8988T (cell line): ENCODE measurements at places on chromosomes 7 and 10.
A peak's percentile ranks its signal among the peaks of the same experiment; 100 is the strongest.

DNA sequence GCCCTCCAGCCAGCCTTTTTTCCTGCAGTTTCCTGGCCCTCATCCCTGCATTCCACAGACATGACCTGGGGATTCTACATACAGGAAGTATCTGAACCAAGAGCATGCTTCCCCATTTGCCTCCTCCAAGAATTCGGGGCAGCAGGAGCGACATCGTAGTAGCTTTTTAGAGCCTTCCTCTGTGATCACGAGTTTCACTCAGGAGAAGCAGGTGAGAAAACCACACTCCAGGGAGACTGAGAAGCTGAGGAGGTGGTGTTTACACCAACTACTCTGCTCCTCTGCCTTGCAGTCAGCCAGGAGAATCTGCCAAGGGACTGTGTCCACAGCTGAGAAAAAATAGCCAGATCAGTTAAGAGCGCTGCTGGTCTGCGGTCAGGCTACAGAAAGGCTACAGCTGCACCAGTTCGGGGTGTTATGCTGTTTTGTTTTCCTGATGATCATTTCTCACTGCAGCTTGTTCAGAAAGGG lies 54.1 kb downstream of the HSPA12A start:
- DNase-seq = peak; percentile 62

DNA sequence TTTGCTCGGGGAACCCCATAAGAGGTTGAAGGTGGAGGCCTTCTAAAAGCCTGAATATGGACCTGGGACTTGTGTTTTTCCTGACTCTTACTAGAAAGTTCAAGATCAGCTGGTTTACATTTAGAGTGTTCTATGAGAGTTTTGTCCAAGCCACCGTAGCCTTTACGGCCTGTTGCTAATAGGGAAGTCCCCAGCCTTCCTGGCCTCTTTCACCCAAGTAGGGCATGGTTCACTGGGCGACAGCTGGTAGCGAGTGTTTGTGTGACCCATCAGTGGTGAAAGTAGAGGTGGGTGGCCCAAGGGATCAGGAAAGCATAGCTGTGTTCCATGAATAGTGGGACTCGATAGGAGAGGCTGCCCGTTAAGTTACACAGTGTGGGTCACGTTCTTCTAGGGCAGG lies 60.1 kb downstream of the RABGEF1 start:
- no peak for DNase-seq

DNA sequence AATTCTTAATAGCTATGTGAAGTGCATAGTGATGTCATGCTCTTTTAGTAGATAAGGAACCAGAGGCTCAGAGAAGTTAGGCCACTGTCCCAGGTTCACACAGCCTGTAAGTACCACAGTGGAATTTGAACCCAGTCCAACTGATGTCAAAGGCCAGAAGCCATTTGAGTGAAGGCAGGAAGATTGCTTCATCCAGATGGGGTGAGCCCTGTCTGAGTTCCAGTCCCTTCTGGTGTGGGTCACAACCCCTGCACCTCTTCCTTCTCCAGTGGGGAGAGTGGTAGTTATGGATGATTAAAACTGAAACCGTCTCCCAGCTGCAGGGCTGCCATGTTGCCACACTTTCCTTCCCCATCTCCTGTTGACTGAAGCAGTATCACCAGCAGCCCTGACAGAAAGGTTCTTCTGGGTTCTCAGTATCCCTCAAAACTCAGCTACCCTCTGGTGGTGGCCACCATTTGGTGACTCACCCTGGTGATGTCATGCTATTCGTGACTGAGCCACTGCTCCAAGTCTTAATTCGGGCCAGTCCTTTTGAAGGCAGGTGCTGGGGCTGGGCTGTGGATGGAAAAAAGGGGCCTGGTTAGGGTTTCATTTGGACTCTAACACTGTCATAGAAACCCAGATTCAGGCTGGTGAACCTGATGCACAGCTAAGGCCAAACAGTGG lies 1.5 kb upstream of the C10orf95 start:
- DNase-seq = no peak

DNA sequence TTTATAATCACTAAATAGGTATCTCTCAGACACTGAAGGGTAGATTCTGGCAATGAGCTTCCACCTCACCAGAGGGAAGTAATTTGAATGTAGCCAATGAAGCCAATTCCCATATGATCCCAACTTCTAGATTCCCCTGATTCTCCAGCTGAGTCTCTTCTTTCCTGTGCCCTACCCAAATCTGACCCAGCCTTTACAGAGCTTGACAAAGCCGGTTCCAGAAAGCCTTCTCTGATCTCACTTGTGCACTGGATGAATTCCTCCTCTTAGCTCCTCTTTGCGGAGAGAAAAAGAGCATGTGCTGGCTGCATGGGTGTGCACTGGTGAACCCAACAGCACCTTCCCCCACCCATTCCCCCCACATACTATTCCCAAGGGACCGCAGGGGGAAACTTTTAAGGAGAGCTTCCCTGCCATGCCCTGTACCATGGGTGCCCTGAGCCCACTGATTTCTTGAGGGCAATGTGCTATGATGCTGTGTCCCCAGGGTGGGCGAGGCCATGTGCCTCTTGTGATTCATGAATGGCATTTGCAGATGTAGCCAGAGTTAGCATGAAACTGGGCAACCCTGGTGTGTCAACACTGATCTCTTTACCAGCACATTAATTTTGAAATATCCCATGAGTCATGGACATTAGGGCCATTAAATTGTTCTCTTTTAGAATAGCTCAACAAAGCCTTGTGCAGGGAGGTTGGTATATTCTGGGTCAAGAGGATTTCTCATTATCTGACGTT lies 50.4 kb upstream of the PLEKHA1 start:
- no peak for DNase-seq

DNA sequence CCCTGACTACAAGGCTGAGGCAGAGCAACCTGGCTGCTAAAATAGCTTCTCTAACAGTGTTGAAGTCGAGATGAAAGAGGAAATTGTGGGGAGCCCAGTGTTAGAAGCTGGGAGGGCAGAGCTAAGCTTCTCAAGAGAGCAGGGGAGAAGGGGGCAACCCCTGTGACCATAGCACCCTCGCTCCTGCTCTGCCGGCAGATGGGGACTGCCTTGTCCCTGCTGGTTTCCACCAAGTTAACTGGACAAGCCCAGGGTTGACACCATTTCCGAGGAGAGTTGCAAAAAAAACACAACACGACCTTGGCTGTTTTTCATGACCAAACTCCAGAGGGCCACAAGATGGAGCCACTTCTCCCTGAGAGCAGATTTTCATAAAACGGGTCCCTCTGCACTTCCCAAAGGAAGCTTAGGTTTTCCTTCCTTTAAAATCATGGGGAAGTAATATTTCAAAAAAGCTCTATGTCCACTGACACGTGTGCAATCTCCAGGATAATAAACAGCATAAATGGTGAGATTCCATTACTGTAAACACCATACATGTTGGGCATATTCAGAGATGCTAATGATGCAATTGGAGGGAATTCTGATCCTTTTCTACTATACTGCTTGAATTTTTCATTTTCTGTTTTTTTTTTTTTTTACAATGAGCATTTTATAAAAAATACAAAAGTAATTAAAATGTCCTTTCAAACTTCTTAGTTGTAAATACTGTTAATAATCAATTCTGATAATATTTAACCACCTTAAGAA lies 140.4 kb downstream of the PIP4K2A start:
- peak; percentile 26 for DNase-seq

GRCh38 chr10:77877441-77878344 lies 48.9 kb downstream of the DLG5 start:
- no peak for DNase-seq

GRCh38 chr10:76080991-76081390 lies 649.6 kb downstream of the LRMDA start:
- no peak for DNase-seq

DNA sequence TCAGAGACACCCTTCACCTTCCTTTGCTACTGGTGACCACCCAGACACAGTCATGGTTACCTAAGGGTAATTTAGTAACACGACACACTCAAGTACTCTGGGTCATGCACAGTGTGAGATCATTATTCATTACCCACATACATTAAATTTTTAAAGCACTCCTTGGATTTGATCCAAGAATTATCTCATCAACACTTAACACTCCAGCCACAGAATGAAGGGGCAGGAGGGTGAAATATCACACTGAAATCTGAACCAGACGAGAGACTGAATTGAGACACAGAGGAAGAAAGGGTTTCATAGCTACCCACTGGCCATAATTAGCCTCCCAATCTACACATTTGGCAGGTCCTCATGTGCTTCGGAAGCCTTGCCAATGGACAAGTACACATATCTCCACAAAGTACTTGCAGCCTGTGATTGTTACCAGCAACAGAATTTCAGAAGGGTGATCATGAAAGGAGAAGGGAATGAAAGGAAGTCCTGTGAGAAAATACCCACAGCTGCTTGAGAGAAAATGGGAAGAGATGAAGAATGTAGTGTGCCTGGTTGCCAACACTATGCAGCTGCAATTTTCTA lies 189.3 kb downstream of the POLR1F start:
- DNase-seq = no peak

DNA sequence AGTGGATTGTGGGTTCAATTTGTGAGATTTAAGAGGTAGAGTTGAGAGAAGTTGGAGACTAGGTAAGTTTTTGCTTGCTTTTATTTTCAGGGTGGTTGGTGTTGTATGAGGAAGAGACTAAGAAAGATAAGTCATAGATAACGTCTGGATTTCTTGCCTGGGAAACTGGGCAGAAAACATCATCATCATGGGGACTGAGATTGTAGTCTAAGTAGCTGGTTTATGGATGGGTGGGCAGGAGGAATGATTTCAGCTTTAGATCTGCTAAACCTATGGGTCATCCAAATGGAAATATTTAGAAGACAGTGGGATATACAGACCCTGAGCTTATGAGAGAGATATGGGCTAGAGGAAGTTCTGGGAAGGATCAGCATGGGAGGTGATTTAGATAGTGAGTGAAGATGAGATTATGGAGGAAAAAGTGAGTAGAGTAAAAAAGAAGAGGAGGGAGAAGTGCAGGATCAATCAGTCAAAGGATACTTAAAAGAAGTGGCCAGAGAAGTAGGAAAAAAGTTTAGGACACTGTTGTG lies 169.8 kb downstream of the WNT2 start:
- DNase-seq = no peak

DNA sequence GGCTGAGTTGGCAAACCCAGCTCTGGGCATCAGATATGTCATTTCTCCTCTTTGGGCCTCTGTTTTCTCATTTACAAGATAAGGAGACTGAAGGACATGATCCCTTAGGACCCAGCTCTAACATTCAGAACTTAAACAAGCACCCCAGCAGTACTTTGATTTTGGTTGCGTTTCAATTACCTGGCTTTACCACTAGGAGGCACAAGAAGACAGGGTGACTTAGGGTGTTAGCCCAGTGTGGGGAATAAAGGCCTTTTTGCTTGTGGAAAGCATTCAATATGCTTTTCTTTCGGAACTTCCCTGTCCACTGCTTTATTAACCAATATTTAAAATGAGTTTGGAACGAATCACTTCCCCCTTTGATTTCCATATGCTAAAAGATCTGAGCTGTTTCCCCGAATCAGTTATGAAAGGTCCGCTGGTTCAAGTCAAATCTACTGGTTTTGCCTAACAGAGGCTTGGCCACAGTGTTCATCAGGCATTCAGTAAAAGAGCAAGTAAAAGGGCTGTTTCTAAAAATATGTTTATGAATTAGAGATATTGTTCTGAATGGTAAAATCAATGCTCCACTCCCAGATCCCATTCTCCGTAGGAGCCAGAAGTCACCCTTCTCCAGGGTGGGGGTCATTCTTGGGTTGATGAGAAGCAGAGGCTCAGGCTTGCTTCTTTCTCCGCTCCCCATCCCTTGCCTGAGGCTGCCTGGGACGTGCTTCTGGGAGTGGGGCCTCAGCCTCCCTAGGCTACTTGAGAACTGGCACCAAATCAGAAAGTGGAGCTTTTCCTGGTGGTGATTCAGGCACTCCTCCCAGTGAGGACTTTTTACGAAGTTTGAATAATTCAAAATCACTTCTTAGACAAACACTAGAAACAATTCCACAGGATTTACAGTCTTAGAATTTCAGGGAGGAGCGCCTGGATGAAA lies 105.5 kb downstream of the MYOF start:
- DNase-seq = peak; percentile 37
